ENCODE measurements at places on chromosomes 6 and 20.
A peak's percentile ranks its signal among the peaks of the same experiment; 100 is the strongest.

GRCh38 chr6:26331218-26332073, 33.6 kb upstream of the BTN3A2 start:
- DNase-seq: peak; percentile 18

DNA sequence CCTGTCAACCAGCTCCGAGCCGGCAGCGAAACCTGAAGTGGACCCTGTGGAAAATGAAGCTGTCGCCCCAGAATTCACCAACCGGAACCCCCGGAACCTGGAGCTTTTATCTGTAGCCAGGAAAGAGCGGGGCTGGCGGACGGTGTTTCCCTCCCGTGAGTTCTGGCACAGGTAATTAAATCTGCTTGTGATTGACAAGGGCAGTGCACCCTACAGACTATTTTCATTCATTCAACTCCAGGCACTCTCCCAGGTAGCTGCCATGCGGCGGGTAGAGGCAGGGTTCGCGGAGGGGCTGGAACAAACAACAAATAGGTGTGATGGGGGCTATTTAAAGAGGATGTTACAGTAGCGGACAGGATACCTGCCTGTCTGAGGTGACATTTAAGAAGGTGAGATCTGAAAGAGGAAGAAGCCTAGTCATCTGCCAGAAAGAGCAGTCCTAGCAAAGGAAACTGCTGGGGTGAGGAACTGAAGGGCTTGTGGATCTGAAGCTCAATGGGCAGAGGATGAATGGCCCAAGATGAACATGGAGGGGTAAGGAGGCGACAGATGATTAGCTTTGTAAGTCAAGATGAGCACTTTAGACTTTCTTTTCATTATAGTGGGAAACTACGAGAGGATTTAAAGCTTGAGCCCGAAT, 810 bp downstream of the MRPL18 start:
- DNase-seq: no peak

GRCh38 chr6:85887461-85887860, 244.8 kb upstream of the SYNCRIP start:
- DNase-seq: no peak

GRCh38 chr20:48597521-48598302, 230.1 kb downstream of the PREX1 start:
- DNase-seq: no peak

- DNase-seq: no peak
Observed at GRCh38 chr6:10393544-10394225, 21.2 kb downstream of the TFAP2A start.

GRCh38 chr6:151409260-151409659, 17.9 kb upstream of the ZBTB2 start:
- no peak for DNase-seq

- DNase-seq: no peak
Observed at GRCh38 chr6:16496210-16496609, 257.8 kb downstream of the GMPR start.

DNA sequence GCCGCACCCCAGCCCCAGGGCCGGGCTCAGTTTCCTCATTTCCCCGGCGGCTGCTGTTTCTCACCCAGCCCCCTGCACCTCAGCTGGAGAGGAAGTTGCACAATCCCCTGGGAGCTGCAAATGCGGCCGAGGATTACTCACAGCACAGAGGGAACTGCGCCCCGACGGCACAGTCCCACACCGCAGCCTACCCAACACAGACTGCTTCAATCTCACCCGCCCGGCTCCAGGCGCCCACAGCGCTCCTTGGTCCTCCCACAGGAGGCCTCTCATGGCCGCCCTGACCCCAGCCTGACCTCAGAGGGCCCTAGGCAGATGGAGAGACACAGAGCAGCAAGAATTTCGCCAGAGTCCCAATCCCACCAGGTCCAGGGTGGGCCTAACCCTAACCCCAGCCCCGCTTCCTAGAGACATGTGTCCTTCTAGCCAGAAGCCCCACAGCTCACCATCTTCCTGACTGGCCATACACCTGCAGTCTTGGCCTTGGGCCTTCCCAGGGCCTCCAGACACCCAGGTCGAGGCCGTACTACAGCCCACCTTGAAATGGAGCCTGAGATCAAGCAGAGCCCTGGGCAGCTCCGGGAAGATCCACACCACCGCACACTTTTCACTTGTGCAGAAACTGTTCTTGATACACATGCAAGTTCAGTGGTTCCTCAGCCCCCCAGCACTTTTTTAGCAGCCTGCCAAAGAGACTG, 11.7 kb downstream of the TFEB start:
- DNase-seq: peak; percentile 87

DNA sequence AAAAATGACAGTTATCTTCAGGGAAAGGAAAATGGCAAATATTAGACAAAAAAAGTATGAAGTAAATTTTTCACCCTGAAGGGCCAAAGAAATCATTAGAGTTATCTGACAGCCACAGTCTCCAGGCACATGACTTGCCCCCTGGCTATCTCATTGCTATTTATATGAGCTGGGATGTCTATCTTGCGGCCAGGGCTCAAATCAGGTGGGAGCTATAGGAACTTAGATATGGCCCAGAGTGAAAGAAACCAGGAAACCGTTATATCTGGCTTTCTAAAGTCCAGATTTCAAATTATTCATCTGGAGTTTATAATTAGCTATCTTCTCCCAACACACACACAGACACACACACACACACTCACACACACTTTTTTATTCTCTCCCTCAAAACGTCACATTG, 135.3 kb upstream of the EEF1E1 start:
- DNase-seq: no peak

DNA sequence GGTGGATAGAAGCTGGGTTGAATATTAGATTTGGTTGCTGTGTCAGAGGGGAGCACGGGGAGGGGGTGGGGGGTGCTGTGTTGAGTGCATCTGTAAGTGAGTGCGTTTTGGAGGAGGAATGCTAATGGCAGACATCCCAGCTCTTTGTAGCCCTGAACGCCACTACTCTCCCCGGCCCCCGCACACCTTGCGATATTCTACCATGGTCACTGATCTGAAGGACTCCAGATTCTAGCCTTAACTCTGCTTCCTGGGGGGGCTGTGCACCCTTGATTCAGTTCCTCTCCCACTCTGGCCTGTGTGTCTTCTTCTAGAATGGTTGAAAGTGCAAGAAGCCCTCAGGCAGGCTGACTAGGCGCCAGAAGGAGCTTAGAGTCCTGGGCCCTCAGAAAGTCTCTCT, 7.1 kb downstream of the GLP1R start:
- DNase-seq: no peak

GRCh38 chr6:45928721-45929305, 86.8 kb downstream of the CLIC5 start:
- no peak for DNase-seq

DNA sequence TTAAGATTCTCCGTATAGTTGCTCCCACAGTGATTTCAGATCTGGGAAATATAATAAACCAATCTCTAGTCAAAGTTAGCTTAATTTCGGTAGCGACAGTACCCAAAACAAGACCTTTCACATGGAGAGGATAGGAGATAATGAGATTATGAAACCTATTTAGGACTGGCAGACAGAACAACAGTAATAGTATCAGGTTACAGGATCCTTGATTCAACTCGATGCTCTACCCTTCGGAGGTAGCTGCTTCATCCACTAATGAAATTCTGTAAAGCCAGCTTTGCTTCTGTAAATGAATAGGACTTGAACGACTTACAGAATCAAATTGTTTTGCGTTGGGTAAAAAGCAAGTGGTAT, 534 bp upstream of the AKIRIN2 start:
- peak; percentile 47 for DNase-seq

DNA sequence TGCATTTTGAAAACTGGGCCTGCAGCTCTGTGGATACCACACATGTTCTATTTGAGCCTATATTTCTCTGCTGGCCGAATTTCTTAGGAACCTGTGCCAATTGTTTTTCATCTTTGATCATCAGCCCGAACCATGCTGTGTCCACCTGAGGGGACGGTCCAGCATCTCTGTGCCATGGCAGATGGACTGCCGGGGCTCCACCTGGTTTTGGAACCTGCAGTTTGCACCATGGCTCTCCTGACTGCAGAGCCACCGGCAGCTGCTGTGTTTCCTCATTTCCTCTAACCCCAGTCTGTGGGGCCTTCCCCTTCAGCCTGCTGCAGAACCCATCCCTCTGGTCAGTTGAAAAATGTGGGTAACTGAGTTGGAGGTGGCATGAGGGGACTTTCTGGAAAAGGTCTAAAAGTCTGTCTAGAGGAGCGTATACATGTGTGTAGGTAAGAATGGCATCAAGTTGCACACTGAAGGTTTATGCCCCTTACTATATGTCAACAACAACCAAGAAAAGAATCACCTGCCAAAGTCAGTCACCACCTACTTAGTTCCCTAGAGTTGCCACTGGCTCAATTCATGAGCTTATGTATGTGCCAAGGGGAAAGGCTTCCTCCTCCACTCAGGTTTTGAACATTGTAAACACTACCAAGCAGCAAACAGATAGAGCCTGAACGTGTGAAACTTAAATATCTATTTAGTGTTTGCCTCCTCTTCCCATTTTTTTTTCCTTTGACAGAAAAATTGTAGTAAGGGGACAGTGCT, 548.2 kb downstream of the PRKN start:
- no peak for DNase-seq

GRCh38 chr20:3420211-3420707, 12.8 kb upstream of the DNAAF9 start:
- peak; percentile 76 for DNase-seq

DNA sequence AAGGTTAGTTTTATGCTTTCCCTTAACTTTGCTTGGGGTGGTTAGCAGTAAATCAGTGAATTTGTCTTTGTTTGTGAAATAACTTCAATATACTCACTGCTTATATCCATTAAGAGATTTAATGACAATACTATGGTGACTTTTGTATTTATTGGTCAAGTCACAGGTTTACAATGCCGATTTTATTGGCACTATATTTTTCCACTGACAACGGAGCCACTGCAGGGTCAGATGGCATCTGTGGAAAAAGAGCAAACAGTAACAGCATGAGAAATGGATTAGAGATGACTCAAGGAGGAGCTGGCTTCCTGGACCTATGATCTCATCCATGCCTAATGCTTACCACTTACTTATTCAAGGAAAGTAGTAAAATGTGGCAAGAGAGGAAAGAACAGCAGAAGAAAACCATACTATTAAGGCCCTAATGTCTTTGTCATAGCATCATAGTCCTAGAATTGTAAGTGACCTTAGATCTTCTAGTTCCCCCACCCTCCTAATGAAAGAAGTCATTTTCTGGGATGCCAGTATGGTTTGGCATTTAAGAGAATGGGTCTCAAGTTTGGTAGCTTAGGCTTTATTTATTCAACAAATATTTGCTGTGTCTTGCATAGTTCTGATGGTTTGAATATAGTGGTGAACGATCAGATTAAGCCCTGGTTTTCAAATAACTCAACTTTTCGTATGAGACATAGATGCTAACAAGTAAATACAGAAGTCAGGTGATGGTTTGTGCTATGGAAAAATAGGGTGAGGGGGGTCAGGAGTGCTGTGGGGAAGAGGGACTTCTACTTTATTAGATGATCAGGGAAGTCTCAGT, 18.5 kb downstream of the RNF144B start:
- DNase-seq: peak; percentile 92

DNA sequence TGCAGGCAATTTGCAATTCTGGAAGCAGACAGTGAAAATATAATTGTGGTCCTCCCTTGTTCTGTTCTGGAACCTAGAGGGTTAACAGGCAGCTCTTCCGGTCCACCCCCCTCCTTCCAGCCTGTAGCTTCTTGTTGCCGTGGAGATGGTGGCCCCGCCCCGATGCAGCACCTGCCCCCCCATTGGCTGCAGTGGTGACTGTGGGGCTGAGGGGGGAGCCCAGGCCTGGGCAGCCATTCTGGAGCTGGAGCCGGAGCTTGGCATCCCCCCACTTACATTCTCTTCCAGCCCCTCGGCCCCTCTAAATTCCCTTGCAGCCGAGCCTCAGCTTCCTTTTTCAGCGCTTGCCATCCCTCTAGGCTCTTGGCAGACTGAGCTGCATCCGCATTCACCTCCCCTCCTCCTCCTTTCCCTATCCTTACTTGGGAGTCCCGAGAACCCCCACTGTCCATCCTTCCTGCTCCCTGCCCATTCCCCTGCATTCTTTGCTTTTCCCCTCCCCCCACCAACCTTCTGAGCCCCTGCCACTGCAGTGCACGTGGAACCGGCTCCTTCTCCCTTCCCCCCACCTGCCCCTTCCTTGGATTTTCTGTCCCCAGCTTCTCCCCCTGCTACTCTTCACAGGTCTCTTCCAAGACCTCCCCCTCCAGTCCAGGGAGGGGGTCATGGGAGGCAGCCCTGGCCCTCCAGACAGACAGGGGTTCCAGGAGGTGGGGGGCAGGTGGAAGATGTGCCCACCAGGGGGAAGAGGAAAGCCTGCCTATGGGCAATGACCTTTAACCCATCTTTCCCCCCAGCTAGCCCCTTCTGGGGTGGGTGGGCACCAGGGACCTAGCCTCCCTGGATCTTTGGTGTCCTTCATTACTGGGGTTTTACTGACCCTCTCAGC, 11.4 kb downstream of the SYNGAP1 start:
- DNase-seq: peak; percentile 31

DNA sequence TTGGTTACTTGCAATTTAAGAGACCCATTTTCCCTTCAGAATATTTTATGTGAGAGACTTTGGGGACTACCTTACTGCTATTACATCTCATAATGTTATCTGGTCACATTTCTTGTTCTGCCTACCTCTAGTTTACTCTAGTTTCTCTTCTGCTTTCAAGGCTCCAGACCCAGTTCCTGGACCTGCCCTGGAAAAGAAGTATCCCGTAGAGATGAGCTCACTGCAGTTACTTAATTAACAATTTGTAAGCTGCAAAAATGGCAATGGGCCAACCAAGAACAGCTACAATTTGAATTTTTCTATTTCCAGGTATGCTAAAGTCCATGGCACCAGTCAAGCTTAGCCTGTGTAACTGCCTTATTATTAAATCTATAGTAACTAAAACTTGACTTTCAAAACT, 25.0 kb downstream of the TAB2 start:
- no peak for DNase-seq

DNA sequence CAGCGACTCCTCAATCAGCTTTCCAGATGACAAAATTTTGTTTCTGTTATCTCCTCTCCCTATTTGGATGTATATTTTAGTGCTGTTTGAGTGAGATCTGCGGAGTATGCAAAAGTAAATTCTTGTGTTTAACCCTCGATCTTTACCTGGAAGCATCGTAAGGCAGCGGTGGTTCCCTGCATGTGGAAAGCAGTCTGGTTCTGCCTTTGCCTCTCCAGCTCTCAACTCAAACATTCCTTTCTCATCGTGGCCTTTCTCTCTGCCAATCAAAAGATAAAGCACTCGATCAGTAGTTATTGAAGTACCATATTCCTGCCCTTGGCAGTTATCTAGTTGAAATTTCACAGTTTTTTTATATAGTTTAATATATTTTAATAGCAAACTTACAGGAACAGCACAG, 44.0 kb upstream of the BTN3A2 start:
- DNase-seq: no peak

DNA sequence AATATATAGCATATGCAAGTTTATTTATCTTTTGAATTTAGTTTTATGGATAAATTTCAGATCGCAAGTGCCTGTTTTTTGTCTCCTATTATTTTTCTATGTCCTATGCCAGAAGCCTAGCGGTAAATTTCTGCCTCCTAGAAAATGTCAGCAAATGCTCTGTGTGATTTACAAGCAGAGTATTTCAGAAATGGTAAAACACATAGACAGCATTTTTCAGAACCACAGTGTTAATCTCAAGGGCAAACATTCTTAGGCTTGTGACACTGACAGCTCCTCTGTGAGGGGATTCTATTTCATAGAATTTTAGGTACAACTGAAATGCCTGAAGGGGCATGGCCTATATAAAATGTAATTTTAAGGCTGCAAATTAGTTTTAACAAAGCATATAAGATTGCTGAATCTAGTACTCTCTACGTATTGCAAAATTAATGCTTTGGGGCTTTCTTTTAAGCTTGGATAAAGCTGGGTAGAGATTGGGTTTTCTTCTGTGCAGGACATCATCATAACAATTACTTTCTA, 89.9 kb upstream of the PTCHD4 start:
- no peak for DNase-seq
